ENCODE measurements at places on chromosomes 11 and 22.

DNA sequence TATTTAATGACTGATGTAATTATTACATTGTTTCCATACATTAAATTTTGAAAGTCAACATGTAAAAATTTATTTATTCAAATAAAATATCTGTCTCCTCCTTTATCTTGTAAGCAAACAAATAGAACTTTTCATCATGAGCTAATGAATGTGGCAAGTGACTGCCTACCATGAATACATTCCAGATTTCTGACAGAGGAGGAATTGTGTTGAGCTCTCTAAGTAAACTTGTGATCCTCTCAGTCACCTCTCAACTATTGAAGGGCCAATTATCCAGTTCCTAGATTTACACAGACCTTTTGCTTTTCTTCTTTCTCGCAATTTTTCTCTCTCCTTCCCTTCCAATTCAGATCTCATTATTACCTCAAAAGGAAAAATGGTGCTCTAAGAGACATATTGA, 21.5 kb downstream of the PRRG4 start:
- no peak for DNase-seq

DNA sequence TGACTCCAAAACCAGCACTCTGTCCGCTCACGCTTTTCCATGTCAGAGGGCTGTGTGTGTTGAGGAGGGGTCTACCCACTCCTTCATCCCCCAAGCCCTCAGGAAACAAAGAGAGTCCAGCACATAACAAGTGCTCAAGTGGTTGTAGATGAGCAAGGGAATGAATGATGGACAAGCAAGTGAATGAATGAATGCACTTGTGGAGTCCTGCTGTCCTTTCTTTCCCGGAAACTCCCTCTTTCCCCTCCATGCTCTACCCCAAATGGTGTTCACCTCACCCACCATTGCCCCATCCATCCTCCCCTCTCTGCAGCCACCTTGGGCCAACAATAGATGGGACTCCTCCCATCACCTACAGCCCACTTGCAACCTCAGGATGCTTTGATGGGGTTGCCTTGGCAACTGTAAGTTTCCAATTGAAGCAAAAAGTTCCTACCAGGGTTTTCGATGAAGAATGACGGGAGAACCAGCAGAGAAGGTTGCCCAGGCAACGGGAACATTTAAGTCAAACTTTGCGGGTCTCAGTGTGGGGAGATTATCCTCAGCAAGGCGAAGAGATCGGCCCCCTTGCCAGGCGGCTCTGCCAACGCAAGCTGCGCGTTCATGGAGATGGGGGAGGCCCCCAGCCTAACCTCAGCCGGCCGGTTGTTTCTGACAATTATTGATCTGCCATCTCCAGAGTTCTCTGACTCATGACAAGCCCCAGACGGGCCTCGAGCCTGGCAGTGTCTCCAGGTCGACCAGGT, 51.1 kb downstream of the MCM5 start:
- no peak for DNase-seq

DNA sequence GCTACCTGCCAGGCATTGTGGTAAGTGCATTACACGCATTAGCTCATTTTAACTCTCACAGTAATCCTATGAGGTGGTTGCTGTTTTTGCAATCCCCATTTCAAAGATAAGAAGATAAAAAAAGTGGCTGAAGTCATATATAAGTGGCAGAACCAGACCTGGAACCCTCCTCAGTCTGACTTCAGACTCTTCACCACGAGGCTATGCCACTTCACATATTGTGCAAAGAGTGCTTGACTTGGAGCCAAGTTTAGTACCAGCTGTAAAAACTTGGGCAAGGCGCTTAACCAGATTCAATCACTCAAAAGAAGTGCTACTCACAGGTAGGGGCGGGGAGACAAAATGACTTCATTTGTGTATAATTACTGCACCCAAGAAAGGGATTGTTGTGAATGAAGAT, 15.3 kb downstream of the BPIFC start:
- no peak for DNase-seq

GRCh38 chr11:122270535-122270934, 154.5 kb upstream of the BLID start:
- DNase-seq: no peak

- no peak for DNase-seq
Measured at GRCh38 chr11:102591160-102591718, 33.9 kb downstream of the MMP20 start.

- no peak for DNase-seq
Measured at GRCh38 chr11:27910186-27910931, 197.6 kb downstream of the KIF18A start.

- no peak for DNase-seq
Measured at GRCh38 chr11:70739811-70740487, 341.6 kb downstream of the CTTN start.

- DNase-seq: no peak
Measured at GRCh38 chr11:87174870-87175269, 137.1 kb downstream of the TMEM135 start.

DNA sequence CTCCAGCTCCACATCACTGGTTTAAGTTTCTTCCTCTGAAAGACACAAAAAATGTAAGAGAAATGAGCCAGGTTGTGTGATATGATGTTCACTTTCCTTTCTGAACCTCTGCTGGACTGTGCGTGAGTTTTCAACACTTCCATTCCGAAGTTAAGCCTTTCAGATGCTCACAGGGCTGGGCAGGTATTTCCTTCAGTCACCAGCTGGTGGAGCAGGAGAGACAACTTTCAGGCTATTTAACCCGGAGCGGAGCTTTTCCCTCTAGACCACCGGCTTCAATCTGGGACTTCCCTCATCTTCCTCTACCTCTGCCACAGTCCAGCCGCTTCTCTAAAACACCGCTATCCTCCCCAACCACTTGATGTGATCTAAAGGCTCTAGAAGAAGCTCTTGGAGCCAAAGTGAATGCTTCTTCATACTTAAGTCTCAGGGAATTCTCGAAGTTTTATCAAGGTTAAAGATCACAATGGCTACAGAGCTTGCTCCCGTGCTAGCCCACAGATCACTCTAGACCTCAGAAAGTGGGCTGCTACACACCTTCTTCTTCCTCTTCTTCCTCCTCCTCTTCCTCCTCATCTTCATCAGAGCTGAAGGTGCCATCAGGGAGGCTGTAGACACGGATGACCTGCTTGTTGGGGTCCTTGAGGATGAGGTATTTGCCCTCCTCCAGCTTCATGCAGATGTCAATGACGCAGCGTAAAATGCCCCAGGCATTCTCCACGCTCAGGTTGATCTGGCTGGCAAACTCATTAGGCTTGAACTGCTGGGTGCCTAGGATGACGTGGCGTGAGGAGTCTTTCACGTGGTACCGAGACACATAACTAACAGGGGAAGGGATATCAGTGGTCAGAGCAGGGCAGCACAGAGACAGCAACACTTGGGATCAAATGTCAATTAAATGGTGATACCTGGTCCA, 4.4 kb upstream of the FOXRED2 start:
- DNase-seq: no peak

DNA sequence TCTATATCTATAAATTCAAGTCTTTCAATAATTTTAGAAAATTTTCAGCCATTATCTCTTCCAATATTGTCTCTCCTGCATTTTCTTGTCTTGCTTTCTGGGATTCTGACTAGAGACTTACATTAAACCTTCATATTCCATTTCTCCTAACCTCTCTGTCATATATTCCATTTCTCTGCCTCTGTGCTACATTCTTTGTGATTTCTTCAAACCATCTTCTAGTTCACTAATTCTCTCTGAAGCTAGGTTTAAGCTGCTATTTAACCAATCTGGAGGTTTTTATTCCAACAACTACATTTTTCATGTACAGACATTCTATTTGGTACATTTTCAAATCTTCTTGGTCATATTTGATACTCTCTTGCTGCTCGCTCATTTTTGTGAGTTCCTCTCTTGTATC, 122.5 kb downstream of the TTC28 start:
- DNase-seq: no peak

- no peak for DNase-seq
Measured at GRCh38 chr11:93089474-93090102, 108.2 kb downstream of the SLC36A4 start.

DNA sequence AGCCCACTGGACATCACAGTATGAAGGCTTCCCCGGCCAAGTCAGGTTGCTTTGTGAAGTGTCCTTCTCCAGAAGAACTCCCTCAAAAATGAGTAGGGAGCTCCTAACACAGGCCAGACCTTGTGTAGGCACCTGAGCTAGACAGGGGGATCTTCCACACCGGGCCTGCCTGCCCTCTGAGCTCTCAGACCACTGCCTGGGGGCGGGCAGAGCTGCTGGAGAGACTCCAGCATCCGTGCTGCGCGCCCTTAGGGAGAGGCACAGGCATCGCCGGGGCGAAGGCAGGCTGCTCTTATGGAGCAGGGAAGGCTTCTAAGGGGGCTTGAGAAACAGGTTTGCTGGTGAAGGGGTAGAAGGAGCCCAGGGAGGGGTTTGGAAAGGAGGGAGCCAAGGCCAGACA, 4.4 kb downstream of the KCNJ5 start:
- no peak for DNase-seq

GRCh38 chr22:38941488-38941987, 15.9 kb upstream of the APOBEC3A start:
- DNase-seq: peak; percentile 40

GRCh38 chr22:25896098-25896497, 154.1 kb downstream of the MYO18B start:
- no peak for DNase-seq

DNA sequence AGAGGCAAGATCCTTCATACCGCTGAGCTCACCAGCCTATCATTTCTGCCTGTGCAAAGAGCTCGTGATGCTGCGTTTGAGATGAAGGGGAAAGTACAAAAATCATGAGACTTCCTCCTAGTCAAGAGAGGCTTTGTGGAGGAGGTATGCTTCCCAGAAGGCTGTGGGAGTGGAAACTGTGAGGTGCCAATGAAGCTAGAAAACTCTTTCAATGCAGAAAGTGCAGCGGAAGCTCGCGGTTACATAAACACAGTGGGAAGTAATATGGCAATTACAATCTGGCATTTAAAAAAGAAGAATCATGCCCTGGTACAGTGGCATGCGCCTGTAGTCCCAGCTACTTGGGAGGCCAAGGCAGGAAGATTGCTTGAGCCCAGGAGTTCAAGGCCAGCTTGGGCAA, 134.8 kb downstream of the EHF start:
- DNase-seq: no peak

DNA sequence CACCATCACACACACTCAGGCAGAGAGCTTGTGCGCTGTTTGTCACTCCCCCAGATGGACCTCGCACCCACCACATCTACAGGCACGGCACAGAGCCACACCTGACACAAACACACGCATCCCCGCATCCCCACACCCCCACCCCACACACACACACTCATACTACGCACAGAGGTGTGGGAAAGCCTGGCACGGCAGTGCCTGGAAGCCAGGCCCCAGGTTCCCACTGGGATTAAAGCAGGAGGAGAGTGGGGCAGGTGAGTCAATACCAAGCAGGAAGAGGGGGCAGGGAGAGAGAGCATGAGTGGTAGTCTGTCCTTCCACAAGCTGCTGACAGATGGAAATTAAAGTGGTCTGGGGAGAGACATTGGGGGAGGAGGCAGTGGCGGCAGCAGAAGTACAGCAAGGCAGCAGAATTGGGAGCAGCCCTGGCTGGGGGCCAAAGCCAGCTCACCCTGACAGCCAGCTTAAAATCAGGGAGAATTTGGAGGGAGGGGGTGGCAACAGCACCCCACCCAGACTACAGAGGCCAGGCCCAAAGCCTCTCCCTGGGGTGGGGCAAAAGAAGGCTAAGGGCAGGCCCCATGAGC, 20.7 kb downstream of the TNKS1BP1 start:
- DNase-seq: no peak

DNA sequence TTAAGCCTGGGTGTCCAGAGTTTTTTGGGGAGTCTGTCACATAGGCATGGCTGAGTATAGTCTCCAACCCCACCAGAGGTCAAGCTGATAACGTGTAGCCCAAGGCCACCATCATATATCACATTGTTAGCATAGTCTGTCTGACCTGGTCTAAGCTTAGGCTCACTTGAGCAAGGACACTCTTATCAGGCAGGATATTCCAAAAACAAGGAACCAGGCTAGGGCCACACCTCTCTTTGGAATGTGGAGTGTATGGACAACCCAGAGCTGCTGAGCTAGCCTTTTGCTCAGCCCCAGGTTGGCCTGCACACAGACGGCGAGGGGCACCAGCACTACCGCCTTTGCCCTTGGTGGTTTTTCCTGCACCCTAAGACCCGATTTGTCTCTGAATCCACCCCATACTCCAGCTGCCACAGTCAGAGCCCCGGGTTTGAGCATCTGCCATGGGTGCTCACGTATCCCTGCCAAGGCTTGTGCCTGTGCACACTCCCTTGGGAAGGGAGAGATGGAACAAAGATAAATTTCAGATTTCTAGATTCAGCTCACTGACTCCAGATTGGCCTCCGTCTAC, 7.2 kb downstream of the SNAP29 start:
- no peak for DNase-seq

DNA sequence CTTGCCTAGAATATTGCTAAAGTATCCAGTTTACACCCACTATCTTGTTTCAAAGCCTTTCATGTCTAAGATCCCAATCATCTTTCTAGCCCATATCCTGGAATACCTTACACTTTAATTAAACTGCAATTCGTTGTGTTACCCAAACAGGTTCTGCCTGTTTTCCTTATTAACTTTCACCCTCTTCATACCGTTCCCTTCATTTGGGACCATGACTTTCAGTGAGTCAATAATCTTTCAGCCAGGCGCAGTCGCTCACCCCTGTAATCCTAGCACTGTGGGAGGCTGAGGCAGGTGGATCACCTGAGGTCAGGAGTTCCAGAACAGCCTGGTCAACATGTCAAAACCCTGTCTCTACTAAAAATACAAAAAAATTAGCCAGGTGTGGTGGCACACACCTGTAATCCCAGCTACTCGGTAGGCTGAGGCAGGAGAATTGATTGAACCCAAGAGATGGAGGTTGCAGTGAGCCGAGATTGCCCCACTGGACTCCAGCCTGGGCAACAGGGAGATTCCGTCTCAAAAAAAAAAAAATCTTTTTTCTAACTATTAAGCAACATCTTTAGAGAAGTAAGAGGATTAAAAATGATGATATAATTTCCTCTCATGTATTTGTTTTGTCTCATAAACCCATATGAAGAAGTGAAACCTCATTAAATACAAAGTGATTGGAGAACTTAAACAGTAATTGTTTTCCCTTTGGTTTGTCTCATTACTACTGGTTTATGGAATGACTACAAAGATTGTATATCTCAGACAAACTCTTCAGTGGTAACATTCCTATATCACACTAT, 20.7 kb downstream of the DMC1 start:
- no peak for DNase-seq

DNA sequence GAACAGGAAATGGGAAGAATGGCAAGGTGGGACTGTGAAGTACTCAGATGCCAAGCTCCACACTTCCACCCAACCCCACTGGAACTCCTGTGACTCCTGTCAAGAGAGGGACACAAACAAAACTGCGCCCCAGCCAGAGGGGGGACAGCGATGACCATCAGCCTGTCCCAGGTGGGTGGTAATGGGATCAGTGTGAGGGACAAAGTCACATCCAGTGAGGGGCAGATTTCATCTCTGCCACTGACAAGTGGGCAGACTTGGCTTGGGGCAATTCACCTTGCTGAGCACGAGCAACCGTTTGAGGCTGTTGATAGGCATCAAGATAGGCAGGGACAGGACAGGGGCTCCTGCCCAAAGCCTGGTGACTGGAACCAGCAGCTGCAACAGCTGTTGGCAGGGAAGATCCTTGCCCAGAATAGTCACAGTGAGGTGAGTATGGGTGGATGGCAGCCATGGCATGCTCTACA, 105.4 kb upstream of the PITPNB start:
- no peak for DNase-seq

All from activated CD8-positive, alpha-beta memory T cell treated with anti-CD3 and anti-CD28 coated beads for 4 hours (primary cell).